ENCODE measurements at places on chromosomes 13 and 19.

GRCh38 chr19:4019578-4019977, 12.0 kb downstream of the PIAS4 start:
- DNase-seq, result no peak

DNA sequence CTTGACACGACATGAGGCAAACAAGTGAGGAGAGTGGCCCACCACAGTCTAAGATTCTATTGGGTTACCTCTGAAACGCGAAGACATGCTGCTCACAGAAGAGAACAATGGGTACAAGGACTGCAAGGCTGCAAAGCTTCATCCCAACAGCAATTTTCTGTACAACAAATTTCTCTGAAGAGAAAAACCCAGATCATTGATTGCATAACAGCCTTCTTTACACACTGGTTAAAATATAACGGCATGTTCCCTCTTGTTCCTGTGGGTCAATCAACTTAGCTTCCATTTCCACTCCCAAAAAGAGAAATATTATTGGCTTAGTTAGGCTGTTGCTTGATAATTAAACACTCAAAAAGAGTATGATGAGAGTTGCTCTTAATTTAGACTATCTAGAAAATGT, at the start of gene CPB2:
TSS of gene CPB2 (minus strand) at position 166 of the 400 bp plus-strand sequence. CDS start at position 142, 24 bp downstream.
- DNase-seq, result no peak

DNA sequence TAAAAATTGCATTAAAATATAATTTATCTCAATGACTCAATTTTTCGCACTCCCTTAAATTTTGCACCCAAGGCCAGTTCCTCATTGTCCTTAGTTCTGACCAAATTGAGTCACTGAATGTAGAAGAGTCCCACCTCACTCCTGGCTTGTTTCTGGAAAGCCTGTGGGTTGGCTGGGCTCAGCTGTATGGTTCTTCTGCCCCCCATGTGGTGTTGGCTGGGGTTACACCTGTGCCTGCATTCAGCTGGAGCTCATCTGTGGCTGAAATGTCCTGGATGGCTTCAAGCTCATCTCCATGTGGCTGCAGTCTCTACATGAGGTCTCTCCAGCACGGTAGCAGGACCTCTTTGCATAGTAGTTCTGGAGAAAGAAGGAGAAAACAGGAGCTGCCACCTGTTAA, 7.2 kb upstream of the IRGC start:
- DNase-seq, result no peak

DNA sequence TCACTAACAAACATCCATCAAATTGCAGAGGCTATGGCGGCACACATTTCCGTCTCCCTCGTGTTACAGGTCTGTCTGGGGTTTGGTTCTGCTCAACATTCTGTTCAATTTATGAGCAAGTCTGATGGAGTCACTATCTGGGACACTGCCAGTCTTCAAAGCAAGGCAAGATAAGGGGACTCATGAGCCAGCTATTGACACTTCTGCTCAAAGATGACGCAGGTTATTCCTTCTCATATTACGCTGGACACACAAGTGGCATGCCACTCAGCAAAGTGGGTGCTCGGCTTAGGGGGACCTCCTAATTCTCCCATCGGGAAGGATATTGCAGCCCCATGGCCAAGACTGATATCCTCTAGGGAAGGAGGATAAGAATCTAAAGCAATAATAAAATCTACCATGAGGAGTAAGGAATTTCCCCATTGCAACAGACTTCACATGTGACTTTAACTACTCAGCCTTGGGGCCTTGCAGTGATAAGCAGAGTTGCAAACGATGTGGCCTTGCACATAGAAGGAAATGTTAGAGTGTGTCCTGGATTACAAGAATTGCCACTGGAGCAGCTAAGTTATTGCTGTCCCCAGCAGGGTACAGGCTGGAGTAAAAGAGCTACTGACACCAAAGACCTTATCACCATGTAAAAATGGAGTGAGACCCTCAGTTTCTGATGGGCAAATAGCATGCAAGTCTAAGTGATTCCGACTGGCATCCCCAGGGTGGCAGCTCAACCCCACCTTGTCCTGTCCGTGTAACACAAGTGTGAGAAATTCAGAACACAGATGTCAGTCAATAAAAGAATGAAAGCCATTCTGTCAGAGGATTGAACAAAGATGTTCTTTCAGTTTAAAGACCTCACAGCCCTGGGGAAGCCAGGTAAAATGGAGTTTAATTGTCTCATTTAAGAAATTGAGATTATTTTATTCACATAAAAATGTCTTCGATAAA, 306.1 kb downstream of the IRS2 start:
- DNase-seq, result peak; percentile 46

GRCh38 chr19:18091217-18091608, 4.5 kb upstream of the IL12RB1 start:
- no peak for DNase-seq

DNA sequence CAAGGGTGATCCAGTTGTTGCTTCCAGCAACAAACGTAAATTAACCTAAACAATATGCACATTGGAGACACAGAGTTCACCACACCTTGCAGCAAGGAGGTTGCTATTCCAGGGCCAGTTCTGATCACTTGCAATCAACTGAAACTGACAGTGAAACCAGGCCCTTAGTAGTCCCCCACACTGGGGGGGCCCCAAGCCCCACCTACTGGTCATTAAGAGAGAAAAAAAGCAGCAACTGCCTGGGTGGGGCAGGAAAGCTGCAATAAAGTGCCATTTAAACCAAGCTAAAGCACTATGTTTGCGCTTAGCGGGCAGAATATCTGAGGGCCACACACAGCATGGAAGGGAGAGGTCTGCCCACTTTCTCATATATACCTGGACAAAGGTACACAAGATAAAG, 51.5 kb downstream of the ATP7B start:
- no peak for DNase-seq

DNA sequence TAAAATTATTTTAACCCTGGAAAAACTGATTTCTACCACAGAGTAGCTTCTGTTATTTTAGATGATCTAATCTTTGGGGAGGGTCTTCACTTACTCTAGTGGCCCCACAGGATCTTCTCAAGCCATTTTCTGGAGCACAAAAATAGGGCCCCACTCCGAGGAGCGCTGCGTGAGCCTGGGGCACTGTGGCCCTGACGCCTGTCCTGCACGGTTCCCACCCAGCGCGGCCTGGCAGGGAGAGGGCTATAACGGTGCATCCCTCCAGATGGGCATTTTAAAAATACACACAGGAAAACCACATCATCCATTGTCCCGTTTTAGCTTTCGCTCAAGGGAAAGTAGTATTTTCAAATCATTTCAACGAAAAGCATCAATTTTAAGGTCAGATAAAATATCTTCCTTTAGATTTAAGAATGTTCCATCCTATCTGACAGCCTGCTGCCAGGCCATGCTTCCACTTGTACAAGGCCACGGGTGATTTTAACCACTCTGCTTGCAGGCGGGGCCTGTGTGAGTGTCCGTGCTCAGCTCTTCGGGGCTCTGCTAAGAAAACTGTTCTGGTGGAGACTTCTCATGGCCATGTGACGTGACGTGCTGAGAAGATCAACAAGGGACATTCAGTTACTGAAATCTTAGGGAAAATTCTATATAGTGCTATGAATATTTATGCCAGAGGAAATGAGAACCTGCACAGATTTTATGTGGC, 683.8 kb upstream of the SGCG start:
- no peak for DNase-seq

Data from EH (cell line).